ENCODE measurements at places on chromosomes 2 and 18.

- no peak for DNase-seq
Observed at GRCh38 chr2:232415736-232416520, 9.3 kb downstream of the ALPG start.

DNA sequence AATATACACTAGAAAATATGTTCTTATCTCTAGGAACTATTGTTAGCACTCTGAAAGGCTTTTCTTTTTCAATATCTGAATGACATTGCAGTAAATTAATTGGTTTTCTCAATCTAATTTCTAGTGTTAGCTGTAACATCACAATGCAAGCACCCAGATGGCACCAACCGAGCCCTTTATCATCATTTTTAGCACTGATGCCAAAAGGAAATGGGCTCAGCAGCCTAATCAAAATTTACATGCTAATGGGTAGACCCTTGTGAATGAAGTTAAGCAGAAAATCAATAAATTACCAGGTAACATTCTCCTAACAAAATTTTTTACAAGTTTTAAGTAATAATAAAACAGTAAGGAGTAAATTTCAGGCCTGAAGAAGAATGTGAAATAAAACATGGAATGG is 53.5 kb upstream of the PGAP1 start:
- DNase-seq, result no peak

DNA sequence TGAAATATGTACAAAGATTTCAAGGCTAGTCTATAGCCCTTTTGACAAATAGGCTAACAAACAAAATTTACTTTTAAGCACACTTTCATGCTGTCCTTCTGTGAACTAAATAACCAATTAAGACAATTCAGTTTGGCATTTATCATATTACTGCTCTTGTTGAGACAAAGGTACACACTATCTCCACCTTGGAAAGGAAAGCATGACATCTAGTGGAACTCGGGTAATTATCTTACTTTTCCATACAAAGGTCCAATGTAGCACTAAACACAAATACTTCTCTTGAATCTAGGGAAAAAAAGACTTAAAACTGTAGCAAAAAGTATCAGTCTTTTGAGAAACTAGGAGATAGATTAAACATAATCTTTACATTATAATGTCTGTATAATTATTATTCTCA is 125.0 kb upstream of the CD226 start:
- peak; percentile 19 for DNase-seq

GRCh38 chr2:171703574-171704347 is 16.5 kb downstream of the DYNC1I2 start:
- no peak for DNase-seq

GRCh38 chr2:235568431-235568830 is 74.6 kb downstream of the AGAP1 start:
- peak; percentile 4 for DNase-seq

DNA sequence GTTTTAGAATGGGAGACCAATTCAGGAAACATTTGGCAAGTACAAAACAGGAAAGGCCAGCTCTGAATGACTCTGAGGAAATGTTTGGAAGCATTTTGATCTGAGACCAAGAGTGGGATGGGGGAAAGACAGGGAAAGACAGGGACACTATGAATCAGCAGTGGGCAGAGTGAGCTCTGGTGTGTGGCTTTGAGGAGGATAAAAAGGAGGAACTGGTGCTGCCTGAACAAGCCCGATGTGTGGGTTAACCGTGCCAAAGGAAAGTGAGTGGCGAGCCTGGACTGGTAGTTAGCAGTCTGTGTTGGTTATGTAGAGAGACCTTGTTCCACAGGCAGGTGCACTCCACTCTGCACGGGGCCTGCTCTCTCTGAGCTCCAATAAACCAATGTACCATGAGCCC is 5.3 kb downstream of the MFSD6 start:
- peak; percentile 63 for DNase-seq

GRCh38 chr2:16005816-16006536 is 65.6 kb downstream of the MYCN start:
- DNase-seq, result peak; percentile 95

- peak; percentile 87 for DNase-seq
Observed at GRCh38 chr2:173048897-173049661, 26.6 kb upstream of the MAP3K20 start.

GRCh38 chr18:14974576-14974975 is 226.6 kb downstream of the ANKRD30B start:
- DNase-seq, result no peak

DNA sequence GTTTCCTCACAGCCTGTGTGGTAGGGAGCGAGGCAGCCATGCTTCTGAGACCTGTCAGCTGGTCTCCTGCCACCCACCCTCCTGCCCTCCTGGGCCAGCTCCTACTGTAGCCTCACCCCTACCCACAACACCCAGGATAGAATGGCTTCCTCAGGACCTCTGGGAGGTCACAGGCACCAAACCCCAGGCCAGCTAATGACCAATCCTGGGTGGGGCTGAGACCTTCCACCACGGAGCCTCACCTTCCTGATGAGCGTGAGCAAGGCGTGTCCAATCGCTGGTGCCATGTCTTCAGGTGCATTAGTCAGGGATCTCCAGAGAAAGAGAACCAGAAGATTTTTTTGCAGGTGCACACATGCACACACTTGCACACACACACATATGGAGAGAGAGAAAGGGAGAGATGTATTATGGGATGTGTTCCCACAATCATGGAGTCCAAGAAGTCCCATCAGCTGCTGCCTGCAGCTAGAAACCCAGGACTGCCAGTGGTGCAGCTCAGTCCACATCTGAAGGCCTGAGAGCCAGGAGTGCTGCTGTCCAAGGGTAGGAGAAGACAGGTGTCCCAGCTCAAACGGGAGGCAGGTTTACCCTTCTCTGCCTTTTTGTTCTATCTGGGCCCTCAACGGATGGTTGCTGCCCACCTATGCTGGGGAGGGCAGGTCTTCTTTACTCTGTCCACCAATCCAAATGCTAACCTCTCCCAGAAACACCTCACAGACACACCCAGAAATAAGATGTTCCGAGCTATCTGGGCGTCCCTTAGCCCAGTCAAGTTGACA is 70.4 kb upstream of the HDAC4 start:
- DNase-seq, result no peak

DNA sequence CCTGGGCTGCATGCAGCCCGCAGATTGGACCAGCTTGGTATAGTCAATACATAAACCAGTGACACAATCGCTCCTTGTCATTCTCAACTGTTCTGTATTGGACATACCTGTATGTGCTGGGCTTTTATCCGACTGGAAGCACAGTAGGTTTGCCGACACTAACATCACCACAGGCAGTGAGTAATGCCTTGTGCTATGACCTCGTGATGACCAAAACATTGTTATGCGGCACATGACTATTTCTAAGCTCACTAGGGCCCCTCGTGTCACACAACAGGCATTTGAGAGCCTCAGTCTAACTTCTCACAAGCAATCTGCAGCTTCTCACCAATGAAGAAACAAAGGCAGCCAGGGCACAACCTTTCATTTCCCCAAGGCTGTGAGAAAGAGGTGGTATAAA is 320.8 kb downstream of the AFF3 start:
- peak; percentile 44 for DNase-seq

GRCh38 chr2:50535971-50536759 is 495.8 kb downstream of the NRXN1 start:
- DNase-seq, result peak; percentile 10

DNA sequence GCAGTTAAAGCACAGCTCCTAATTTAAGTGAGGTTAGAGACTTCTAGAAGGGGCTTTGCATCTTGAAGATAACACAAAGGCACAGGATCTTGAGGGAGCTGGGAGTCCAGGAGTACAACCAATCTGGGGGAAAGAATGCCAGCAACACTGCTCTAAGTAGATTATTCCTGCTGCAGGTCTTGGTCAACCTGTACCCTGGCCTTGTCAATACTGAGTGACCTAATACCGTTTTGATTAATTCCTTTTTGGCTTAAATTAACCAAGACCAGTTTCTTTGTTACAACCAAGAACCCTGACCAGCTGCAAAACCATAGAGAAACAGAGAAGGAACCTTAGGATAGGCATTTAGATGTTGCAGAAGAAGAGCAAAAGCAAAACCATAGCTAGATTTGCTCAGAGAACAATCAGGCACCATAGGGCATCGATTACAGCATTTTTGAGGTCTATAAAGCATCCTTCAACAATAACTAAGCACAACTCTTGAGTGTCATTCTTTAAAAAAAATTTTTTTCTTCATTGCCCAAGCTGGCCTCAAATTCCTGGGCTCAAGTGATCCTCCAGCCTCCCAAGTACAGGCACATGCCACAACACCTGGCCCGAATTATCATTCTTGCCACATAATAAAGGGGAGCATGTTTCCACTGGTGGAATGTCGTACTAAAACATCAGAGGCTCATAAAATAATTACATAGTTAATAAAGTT is 6.3 kb downstream of the STARD7 start:
- DNase-seq, result no peak

DNA sequence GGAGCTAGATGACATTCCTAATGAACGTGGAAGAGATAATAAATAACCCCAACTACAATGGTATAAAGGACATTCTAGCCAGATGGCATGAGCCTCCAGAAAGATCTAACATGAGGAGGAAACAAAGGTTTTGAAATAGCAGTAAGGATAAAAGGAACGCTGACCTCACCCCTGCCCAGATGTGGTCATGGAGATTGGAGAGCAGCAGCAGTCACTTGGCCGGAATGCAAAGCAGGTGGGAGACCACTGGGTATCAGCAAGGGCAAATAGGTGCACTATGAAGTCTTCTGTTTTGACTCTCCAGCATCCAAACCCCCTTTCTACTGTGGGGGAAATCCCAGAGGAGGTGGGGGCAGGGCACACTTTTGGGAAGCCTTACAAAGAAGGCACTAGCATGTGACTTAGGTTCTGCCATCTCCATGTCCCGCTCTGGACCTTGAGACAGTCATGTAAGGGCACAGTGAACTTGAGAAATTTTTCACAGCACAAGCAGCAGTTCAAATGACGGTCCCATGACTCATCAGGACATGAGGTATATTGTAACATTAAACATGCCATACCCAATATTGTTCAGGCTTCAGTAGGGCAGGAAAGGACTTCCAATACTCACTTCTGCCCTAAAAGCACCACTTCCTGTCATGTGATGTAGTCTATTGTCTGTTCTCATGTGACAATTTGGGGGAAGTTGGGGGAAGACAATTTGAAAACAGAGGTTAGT is 55.2 kb downstream of the METTL4 start:
- DNase-seq, result peak; percentile 91

DNA sequence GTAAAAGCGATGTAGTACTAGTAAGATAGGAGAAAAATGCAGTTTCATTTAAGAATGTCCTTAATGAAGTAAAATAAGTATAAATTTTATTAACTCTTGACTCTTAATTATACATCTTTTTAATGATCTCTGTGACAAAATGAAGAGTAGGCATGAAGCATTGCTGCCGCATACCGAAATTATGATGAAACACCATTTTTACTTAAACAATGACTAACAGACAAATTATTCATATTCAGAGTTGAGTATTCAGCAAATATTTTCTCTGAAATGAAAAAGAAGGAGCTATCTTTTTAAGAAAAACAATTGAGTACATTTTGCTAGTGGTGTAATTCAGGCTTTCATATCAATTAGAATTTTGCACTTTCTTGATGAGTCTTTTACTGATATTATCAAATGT is 150.6 kb upstream of the DOCK10 start:
- no peak for DNase-seq

DNA sequence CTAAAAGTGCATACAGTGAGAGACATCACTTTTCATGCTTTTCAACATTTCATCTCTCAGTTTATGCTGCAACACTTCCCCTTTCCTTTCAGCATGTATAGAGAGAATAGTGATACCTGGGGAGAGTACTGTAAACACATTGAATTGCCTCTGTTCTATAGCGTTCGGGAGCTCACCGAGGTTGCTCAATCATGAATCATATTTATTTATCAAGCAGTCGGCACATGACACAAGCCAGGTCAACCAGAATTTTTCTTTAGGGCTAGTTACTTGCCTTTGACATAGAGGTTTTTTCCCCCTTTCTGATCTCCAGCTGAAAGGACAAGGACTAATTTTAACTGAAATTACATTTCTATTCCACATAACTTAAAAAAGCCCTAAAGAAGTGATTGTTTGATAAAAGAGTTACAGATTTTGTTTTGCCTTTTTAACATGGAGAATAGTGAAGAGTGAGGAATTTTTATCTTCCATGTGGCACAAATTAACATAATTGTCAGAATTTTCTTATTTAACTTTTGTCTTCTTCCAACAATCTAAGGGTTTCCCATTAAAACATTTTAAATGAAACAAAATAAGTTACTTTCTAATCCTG is 690.9 kb upstream of the TMEFF2 start:
- DNase-seq, result no peak

GRCh38 chr2:98455494-98455976 is 10.9 kb downstream of the INPP4A start:
- DNase-seq, result peak; percentile 65

GRCh38 chr2:173652311-173652710 is 297.6 kb downstream of the CDCA7 start:
- DNase-seq, result no peak

GRCh38 chr2:201237486-201238123 is 22.7 kb upstream of the CASP8 start:
- peak; percentile 72 for DNase-seq

GRCh38 chr2:118580651-118581050 is 266.8 kb downstream of the EN1 start:
- DNase-seq, result no peak

DNA sequence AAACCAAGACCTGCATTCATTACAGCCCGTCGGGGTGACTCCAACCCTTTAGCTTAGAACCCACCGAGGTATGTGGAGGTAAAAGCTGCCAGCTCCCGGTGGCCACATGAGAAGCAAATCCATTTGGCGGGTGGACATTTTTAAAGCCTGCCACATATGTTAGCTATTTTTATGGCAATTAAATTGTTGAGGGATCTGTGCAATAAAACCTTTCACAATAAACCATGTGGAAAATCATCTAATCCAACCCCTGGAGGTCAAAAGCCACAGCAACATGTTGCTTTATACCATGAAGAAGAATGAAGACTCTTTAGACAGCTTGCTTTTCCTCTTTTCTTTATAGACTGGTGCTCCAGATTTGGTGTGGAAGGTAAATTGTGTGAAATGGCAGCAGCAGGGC is 176.3 kb downstream of the AGPS start:
- DNase-seq, result no peak

DNA sequence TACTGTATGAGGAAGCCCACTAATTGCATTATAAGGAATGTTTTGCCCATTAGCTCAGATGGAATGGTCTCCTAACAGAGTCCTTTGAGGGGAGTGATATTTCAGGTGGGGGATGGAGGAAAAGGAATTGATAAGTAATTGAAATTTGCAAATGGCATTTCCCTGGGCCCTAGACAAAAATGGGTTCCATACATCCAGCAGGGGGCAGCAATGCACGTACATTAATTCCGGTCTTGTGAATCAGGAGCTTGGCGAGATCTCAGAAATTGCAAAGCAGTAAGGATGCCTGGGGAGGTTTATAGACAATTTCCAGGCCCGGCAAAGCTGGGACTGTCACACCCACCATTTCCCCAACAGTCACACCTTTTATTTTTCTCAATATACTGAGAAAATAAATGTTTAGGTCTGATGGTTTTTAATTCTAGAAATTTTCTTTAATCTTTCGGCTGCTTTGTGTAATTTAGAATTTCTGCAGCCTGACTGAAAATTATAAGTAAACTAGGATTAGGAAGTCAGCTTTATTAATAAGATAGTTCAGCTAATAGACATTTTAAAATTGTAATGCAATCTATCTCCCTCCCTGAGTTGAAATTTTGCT is 122.8 kb downstream of the LYPD1 start:
- DNase-seq, result peak; percentile 90

GRCh38 chr2:162058973-162059668 is 14.9 kb downstream of the DPP4 start:
- no peak for DNase-seq

- no peak for DNase-seq
Observed at GRCh38 chr2:226943862-226944620, 108.2 kb downstream of the RHBDD1 start.

Measured in suppressor macrophage (primary cell).